ENCODE measurements at places on chromosomes 13 and 19.

DNA sequence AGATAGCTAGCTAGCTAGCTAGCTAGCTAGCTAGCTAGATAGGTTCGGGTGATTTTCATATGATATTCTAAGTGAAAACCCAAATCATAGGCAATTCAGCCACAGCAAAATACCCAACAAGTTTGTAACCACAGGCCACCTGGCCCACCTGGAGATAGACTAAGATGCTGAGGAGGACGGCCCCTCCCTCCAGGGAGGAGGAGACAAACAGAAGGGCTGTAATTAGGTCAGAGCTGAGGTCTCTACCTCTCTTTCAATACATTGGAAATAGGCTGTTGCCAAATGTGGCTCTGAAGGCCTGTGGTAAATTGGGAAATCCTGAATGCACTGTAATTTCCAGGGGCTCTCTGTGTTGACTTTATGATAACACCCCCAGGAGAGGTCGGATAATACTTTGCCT lies 382.2 kb downstream of the FGF9 start:
- DNase-seq: no peak

DNA sequence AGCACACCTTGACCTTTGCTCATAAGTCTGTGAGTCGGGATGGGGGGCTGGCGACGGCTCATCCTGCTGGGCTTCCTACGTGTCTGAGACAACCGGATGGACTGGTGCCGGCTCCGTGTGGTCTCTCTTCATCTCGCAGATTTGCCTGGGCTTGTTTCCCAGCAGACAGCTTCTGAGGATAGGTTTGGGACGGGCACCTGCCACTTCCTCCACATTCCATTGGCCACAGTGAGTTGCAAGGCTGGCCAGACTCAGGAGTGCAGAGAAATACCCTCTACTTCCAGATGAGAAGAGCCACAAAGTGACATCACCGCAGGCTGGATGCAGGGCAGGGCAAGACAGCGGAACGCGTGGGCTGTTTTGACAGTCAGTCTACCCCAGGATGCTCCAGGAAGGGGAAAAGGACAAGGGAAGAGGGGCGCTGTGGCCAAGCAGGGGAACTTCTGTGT lies 48.1 kb downstream of the IRS2 start:
- DNase-seq: no peak

- DNase-seq: no peak
Measured at GRCh38 chr13:101265934-101266333, 150.4 kb downstream of the NALCN start.

- DNase-seq: no peak
Measured at GRCh38 chr19:53161123-53161522, 2.3 kb upstream of the ZNF347 start.

DNA sequence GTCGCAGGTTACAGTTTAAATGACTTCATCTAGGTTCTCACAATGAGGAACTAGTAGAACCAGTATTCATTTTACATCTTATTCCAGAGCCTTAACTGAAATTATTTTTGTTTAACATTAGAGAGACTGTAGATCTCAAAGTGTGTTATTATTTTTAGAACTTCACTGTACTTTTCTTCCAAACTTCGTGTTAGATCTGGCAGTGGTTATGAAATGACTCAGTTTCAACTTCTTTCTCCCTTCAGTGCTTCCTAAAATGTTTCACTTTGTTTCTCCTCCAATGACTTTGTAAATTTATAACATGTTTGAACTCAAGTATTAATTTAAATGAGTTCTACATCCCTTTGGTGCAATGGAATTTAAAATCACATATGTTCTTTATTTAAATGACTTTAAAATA lies 139.3 kb downstream of the PCDH9 start:
- no peak for DNase-seq

DNA sequence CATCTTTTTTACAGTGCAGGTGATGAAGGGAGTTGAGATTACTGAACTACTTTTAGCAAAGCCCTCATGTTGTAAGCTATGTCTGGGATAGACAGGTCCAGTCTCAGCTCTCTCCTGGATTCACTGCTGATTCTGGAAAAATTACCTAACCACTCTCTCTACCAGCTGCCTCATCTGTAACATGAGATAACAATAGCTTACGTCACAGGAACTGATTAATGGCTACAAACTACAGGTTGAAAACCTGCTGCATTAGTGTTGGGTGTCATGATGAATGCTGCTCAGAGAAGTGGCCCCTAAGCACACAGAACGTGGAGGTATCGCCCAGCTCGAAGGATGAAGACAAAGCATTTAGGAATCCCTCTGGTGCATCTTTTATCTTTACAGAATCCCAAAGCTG lies 277.8 kb downstream of the ABCC4 start:
- DNase-seq: no peak
